Glomerular endothelial cell (primary cell): ENCODE measurements at places on chromosomes 5 and 9. TPM values are rescaled to one million over a fixed set of nuclear protein-coding genes. Genes with fewer than 3 reads are reported as not detected.

The ORM2 gene
- total RNA-seq = not detected in 2 replicates

The NAA35 gene
- 14.6 and 14.8 TPM in 2 replicates for total RNA-seq

The FAM221B gene
- not detected in 2 replicates for total RNA-seq

The NR5A1 gene
- not detected in 2 replicates for total RNA-seq

The BICD2 gene
- total RNA-seq = 45.6 and 51.4 TPM in 2 replicates

The PTTG1 gene
- total RNA-seq = 46.4 and 81.2 TPM in 2 replicates

The ENTPD2 gene
- total RNA-seq = not detected in 2 replicates

The PRLR gene
- total RNA-seq = not detected in 2 replicates
